GM23338 (cell line): ENCODE measurements at places on chromosomes 5 and 9.

DNA sequence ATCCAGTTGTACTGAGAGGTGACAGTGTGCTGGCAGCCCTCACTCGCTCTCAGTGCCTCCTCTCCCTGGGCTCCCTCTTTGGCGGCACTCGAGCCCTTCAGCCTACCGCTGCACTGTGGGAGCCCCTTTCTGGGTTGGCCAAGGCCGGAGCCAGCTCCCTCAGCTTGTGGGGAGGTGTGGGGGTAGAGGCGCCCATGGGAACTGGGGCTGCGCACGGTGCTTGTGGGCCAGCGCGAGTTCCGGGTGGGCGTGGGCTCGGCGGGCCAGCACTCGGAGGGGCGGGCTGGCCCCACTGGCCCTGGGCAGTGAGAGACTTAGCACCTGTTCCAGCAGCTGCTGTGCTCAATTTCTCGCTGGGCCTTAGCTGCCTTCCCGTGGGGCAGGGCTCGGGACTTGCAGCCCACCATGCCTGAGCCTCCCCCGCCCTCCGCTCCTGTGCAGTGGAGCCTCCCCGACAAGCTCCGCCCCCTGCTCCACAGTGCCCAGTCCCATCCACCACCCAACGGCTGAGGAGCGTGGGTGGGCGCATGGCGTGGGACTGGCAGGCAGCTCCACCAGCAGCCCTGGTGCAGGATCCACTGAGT is 342.2 kb upstream of the ZNF608 start:
- H3K4me1 ChIP-seq = no peaks in the 10 kb centered on the region
- H3K27ac ChIP-seq = no peak overlapping the region
- no peak overlapping the region for H3K4me3 ChIP-seq
- no peaks in the 10 kb centered on the region for H3K36me3 ChIP-seq

GRCh38 chr5:124481419-124481818 is 265.0 kb downstream of the ZNF608 start:
- no peak overlapping the region for H3K4me3 ChIP-seq
- no peaks in the 10 kb centered on the region for H3K36me3 ChIP-seq
- DNase-seq = no peak

DNA sequence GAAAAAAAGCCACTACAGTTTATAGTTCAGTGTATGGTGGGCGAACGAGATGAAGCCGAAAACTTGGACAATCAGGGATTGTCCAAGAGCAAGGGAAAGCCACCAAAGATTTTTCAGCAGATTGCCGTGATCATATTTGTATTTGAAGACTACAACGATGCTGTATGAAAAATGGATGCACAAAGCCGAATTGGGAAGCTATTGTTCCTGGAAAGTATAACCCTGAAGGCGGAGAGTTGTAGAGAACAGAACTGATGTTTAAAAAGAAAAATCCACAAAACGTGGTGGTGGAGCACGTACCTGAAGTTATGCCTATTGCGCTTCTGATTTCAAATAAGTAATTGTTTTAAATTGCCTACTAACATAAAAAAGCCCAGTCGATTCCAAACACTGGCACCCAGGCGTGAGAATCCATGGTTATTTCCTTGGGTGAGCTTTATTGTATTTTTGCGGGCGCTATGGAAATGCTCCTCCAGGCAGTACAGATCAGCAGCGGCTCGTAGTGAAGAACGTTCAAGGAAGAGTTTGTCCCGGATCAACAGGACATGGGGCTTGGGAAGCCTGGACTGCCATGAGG is 772 bp upstream of the TARS1 start:
- peak overlapping the region; percentile 95 for H3K4me3 ChIP-seq
- H3K27me3 ChIP-seq = no peaks in the 10 kb centered on the region
- H3K36me3 ChIP-seq = peaks cover 10% of the 10 kb centered on the region; the same call in 1 of the 2 replicates

GRCh38 chr5:176481711-176482110 is 33.5 kb downstream of the FAF2 start:
- H3K36me3 ChIP-seq = peaks cover 11% of the 10 kb centered on the region; the same call in 1 of the 2 replicates
- no peaks in the 10 kb centered on the region for H3K27me3 ChIP-seq
- H3K27ac ChIP-seq = no peak overlapping the region
- H3K4me3 ChIP-seq = no peak overlapping the region
- DNase-seq = no peak

DNA sequence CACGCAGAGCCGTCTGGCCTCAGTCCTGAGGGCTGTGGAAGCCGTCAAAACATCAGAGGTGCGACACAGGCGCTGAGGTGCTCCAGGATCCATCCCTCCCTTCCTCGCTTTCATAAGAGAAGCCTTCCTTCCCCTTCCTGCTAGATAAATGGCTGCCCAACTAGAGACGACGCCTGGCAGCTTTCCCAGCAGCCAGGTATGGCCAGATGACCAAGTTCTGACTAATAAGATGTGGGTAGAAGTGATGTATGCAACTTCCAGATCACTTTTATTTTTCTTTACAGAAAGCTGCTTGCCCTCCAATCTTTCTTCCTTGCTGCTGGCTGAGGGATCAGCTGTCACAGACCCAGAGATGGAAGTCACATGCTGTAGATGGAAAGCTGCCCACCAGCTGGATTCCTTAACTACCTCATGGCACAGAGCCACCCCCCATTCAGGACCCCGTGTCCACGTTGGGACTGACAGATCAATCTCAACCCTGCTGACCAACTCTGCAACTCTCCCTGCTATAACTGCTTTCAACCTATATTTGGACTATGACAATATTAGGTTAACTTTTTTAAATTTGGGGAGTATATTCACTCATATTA is 8.8 kb downstream of the MAPK9 start:
- H3K36me3 ChIP-seq = peaks cover 9% of the 10 kb centered on the region; the same call in 1 of the 2 replicates
- no peak overlapping the region for H3K4me3 ChIP-seq
- DNase-seq = no peak
- no peak overlapping the region for H3K27ac ChIP-seq
- no peaks in the 10 kb centered on the region for H3K27me3 ChIP-seq

GRCh38 chr5:178996156-178996555 is 1.0 kb upstream of the GRM6 start:
- peaks cover 8% of the 10 kb centered on the region for H3K4me1 ChIP-seq
- H3K27me3 ChIP-seq = peaks cover 42% of the 10 kb centered on the region
- no peak overlapping the region for H3K27ac ChIP-seq
- DNase-seq = peak; percentile 11
- H3K4me3 ChIP-seq = no peak overlapping the region

DNA sequence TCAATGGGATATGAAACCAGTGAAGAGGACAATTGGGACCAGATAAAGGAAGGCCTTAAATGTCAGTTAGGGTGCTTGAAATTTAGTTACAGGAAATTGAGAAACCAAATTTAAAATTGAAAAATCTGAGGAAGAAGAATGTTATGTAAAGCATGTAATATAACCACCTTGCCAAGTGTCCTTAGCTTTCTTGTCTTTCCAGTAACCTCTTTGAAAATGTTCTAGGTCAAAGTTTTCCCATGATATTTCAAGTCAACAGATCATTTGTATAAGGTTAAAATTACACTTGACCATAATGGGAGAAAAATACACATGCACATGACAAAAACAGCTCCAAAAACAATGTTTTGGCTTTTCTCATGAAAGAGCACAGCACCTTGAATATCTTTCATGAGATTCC is 21.1 kb downstream of the LOX start:
- H3K36me3 ChIP-seq = no peaks in the 10 kb centered on the region
- H3K4me1 ChIP-seq = no peaks in the 10 kb centered on the region
- DNase-seq = no peak
- H3K27ac ChIP-seq = no peak overlapping the region

DNA sequence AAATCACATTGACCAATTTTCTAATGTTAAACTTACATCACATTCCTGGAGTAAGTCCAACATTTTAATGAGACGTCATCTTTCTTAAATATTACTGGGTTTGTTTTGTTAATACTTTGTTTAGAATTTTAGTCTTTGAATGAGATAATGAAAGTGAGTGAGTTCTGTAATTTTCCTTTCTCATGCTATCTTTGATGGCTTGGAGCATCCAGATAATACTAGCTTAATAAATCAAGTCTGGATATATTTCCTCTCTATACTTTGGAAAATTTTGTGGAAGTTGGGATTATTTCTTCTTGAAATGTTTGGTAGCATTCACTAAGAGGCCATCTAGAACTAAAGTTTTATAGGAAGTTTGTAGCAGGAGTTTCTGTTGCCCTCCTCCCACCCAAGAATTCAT is 90.8 kb upstream of the IL7R start:
- no peaks in the 10 kb centered on the region for H3K36me3 ChIP-seq
- peaks cover 30% of the 10 kb centered on the region for H3K27me3 ChIP-seq
- DNase-seq = no peak
- no peaks in the 10 kb centered on the region for H3K4me1 ChIP-seq

- no peaks in the 10 kb centered on the region for H3K36me3 ChIP-seq
- peaks cover 14% of the 10 kb centered on the region for H3K4me1 ChIP-seq
- no peak for DNase-seq
- H3K27ac ChIP-seq = no peak overlapping the region
Observed at GRCh38 chr9:76454311-76454710, 4.7 kb upstream of the GCNT1 start.

GRCh38 chr9:110886832-110887231 is 151.4 kb downstream of the LPAR1 start:
- no peaks in the 10 kb centered on the region for H3K27me3 ChIP-seq
- no peaks in the 10 kb centered on the region for H3K36me3 ChIP-seq
- H3K4me1 ChIP-seq = peaks cover 6% of the 10 kb centered on the region
- no peak overlapping the region for H3K4me3 ChIP-seq
- no peak for DNase-seq

- H3K27ac ChIP-seq = no peak overlapping the region
- H3K4me1 ChIP-seq = no peaks in the 10 kb centered on the region
- no peaks in the 10 kb centered on the region for H3K36me3 ChIP-seq
- no peaks in the 10 kb centered on the region for H3K27me3 ChIP-seq
- DNase-seq = no peak
Observed at GRCh38 chr5:57102905-57103255, 71.0 kb upstream of the GPBP1 start.

- H3K4me1 ChIP-seq = no peaks in the 10 kb centered on the region
- no peaks in the 10 kb centered on the region for H3K27me3 ChIP-seq
- DNase-seq = no peak
- no peaks in the 10 kb centered on the region for H3K36me3 ChIP-seq
- no peak overlapping the region for H3K27ac ChIP-seq
- H3K4me3 ChIP-seq = no peak overlapping the region
Observed at GRCh38 chr9:71783120-71783523, 14.8 kb upstream of the CEMIP2 start.

- H3K4me3 ChIP-seq = no peak overlapping the region
- no peak for DNase-seq
- H3K4me1 ChIP-seq = no peaks in the 10 kb centered on the region
- no peaks in the 10 kb centered on the region for H3K36me3 ChIP-seq
Observed at GRCh38 chr9:92781899-92782298, 17.3 kb upstream of the BICD2 start.

- no peaks in the 10 kb centered on the region for H3K36me3 ChIP-seq
- no peak for DNase-seq
- H3K4me1 ChIP-seq = peaks cover 4% of the 10 kb centered on the region; the same call in 1 of the 2 replicates
- no peak overlapping the region for H3K4me3 ChIP-seq
Observed at GRCh38 chr5:131672776-131673175, 37.7 kb upstream of the RAPGEF6 start.

- DNase-seq = no peak
- H3K36me3 ChIP-seq = no peaks in the 10 kb centered on the region
- H3K27me3 ChIP-seq = no peaks in the 10 kb centered on the region
Observed at GRCh38 chr9:104025945-104026344, 68.2 kb upstream of the SMC2 start.

DNA sequence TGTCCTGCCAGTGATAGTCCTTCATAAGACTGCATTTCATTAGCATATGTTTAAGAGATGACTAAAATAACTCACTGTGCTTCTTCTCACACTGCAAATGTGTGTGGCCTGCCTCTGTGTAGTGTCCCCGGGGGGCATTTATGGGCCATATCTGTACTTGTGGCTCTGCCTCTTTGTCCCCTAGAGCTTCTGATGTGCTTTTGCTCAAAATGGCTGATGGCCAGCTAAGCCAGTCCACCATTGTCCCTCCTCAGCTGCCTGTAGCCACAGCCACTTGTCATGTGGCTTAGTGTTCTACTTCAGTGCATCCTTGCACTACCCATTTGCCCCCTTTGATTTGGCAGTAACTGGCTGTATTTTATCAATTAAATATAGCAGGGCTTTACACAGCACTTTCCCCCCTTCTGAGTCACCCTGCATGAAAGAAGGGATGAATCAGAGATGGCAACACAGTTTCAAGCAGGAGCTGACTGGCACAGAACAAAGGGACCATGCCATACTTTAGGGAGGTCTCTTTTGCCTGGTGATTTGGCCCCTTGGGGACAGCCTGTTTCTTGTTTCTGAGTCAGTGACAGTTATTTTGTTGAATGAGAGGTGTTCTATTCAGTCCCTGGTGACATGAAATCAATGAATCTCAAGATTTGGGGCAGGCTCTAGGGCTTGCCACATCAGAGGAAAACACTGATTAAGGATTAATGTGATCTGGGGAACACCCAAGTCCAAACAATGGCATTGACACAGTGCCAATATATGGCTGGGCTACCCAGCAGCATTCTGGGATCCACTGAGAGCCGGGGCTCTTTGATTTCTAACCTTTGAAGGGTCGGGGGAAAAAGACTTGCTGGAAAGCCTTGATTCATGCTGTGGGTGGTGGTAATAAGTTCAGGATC is 245.5 kb downstream of the SMARCA2 start:
- H3K4me3 ChIP-seq = no peak overlapping the region
- peaks cover 4% of the 10 kb centered on the region; the same call in 1 of the 2 replicates for H3K4me1 ChIP-seq
- no peak overlapping the region for H3K27ac ChIP-seq
- no peaks in the 10 kb centered on the region for H3K27me3 ChIP-seq
- no peaks in the 10 kb centered on the region for H3K36me3 ChIP-seq

- H3K36me3 ChIP-seq = no peaks in the 10 kb centered on the region
- DNase-seq = no peak
- no peak overlapping the region for H3K4me3 ChIP-seq
- H3K4me1 ChIP-seq = no peaks in the 10 kb centered on the region
- H3K27ac ChIP-seq = no peak overlapping the region
- H3K27me3 ChIP-seq = no peaks in the 10 kb centered on the region
Observed at GRCh38 chr5:73701566-73701965, 75.6 kb downstream of the ARHGEF28 start.

- H3K36me3 ChIP-seq = no peaks in the 10 kb centered on the region
- peaks cover 40% of the 10 kb centered on the region for H3K27me3 ChIP-seq
- H3K4me1 ChIP-seq = peaks cover 13% of the 10 kb centered on the region; the same call in 1 of the 2 replicates
- no peak overlapping the region for H3K27ac ChIP-seq
- peak overlapping the region; percentile 72 for H3K4me3 ChIP-seq
Observed at GRCh38 chr5:11384441-11385250, 519.6 kb downstream of the CTNND2 start.
